ENCODE measurements at places on chromosomes 16 and 17.

DNA sequence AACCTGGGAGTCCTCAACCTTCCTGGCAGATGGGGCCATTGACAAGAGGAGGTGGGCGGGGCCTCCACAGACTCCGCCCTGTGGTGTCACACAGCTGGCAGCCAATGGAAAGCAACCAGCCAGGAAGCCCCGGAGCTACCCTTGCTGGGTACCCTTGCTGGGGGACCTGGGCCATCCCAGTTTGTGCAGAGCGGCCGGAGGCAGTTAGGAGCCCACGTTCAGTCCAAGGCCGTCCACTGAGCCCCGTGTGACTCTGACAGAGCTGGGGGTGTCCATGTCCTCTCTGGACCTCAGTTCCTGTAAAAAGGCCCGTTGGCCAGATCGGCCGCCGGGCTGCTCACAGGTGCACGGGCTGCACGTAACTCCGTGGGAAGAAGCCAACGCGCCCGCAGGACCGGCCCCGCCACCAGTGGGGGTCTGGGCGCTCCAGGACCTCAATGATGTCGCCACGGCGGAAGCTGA is 17.1 kb upstream of the FAM83G start:
- DNase-seq, result peak; percentile 59

- peak; percentile 81 for DNase-seq
Observed at GRCh38 chr17:66255112-66255511, 25.9 kb upstream of the APOH start.

DNA sequence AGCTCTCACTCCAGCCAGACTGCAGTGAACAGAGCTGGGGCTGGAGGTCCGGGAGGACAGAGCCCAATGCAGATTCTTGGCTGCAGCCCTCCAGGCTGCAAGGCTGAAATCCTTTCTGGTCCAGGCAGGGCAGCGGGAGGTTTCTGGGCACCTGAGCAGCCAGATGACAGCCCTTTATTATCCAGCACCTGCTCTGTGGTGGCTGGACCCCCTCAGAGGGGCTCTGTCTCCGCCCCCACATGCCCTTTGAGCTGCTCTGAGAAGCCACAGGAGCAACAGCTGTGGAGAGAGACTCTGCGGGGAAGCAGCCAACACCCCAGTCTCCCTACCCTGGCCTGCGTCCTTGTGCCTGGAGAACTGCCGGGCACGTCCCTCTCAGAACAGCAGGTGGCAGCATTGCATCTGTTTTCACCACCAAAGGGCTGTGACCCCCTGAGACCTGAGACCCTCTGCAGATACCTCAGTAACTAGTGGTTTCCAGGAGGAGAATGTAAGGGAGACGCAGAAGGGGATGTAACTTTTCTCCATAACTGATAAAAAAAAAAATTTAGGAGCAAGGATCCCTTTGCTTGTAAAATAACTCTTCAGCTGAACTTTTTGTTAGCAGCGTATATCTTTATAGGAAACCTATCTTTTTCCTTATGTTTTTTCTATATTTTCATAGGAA is 3.7 kb upstream of the CNP start:
- DNase-seq, result peak; percentile 91

- DNase-seq, result no peak
Observed at GRCh38 chr16:9425236-9425635, 333.8 kb downstream of the HAPSTR1 start.

GRCh38 chr17:20226814-20227482 is 217.8 kb downstream of the SPECC1 start:
- peak; percentile 93 for DNase-seq

DNA sequence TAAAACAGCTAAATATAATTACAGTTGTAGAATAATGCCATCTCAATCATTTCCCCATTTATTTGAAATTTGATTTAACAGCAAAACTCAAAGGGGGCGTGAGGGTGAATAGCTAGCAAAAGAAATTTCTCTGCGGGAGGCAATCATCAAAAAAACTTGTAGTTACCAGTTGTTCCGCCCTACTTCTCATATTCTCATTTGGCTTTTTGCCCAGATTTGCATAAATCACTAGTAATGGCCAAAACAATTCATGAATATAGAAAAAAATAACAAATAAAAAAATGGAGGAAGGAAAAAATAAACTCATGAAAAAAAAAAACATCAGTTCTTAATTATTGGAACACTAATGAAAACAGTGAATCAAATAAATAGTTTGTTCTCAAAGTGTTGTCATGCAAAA is 722.6 kb upstream of the KIF2B start:
- DNase-seq, result no peak

DNA sequence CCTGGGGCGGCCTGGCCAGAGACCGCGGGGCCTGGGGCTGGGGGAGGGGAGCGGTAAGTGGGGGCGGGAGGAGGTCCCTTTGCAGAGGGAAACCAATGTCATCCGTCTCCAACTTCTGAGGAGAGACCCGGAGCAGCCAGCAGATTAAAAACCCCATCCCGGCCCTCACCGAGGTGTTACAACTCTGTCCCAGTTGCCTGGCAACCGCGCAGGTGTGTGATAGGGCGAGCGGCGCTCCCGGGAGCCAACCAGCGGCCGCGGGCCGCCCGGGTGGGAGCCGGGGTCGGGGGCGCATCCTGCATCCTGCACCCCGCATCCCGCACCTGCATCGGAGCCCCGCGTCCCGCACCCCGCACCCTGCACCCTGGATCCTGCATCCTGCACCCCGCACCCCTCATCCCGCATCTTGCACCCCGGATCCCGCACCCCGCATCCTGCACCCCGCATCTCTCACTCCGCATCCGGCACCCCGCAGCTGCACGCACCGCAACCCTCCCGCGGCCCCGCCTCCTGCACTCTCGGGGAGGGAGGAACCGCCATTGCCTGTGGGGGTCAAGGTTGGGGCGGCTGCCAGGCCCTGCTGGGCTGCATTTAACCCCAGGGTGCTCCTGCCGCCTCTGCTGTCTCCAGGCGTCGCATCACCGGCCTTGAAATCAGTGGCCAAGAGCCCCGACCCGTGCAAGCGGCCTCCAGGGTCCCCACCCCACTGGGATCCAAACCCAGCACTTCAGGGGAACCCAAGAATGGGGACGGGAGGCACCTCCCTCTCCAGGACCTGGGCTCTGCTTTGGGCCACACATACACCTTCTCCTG is 47.3 kb downstream of the RTN4RL1 start:
- no peak for DNase-seq

DNA sequence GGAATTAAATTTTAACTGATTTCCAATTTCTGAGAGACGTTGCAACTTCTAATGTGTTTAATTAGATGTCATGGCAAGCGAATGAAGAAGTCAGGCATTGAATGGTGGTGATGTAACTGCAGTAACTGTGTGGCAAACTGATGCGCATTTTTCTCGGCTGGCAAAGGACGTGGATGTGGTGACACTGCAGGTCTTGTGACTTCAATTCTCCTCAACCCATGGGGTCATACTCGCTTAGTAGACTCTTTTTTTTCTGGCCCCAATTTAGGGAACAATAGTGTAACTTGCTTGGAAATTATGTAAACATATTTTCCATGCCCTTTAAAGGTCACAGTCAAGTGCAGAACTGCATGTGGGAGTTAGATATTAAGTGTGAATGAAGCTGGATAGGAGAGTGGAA is 1.9 kb upstream of the FAM20A start:
- no peak for DNase-seq

GRCh38 chr17:13806092-13806491 is 204.4 kb upstream of the HS3ST3A1 start:
- no peak for DNase-seq

- peak; percentile 78 for DNase-seq
Observed at GRCh38 chr17:2243953-2244352, 59.6 kb downstream of the SMG6 start.

GRCh38 chr16:11056993-11057649 is 112.8 kb downstream of the CLEC16A start:
- no peak for DNase-seq

- DNase-seq, result no peak
Observed at GRCh38 chr17:47957591-47958490, at the start of gene PRR15L. Gene PRR15L (minus strand): TSS chr17:47957883. CDS start chr17:47953234, 4,649 bp downstream.

- DNase-seq, result no peak
Observed at GRCh38 chr16:62940569-62940968, 904.3 kb upstream of the CDH8 start.

DNA sequence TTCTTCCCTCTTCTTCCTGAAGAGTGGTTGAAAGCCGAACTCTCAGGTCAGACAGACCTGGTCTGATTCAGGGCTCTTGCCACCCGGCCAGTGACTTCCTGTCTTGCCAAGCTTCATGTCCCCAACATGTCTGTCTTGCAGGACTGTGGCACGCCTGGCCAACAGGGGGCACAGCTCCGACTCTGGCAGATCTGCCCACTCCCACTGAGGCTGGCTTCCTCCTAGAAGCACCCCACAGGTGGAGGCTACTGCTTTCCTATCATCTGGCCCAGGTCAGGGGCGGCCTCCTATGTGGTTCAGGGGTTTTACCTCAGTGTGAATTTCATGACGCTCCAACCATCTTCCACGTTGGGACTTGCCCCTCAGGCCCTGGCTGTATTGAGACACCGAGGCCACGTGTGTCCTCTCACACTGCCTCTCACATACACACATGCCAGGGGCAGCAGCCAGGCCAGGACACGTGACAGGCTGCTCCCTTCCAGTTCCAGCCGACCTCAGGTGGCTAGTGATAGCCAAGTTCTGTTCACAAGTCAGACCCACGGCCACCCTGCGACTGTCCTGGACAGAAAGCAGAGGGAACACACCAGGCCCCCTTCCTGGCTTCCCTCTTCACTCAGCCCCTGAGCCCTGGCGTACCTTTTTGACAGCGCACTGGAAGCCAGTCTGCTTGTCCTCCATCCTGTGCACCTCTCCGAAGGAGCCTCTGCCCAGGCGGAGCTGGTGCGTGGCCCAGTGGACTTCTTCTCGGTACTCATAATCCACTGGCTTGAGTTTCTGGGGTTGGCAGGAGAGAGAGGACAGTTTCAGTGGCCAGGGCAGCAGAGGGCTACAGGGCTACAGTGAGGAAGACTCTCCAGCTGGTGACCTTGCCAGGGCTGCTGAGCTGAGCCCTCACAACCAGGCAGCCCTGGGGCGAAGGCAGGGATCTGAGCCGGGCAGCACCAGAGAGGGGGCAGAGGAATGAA is 22.6 kb upstream of the SPATA32 start:
- DNase-seq, result no peak

All from NCI-H82 (cell line).